ENCODE measurements at places on chromosomes 13 and 19.

GRCh38 chr19:52646571-52647217 is 8.5 kb upstream of the ZNF83 start:
- no peak for DNase-seq

GRCh38 chr19:34365463-34366401 is 736 bp downstream of the GPI start:
- DNase-seq = peak; percentile 64

DNA sequence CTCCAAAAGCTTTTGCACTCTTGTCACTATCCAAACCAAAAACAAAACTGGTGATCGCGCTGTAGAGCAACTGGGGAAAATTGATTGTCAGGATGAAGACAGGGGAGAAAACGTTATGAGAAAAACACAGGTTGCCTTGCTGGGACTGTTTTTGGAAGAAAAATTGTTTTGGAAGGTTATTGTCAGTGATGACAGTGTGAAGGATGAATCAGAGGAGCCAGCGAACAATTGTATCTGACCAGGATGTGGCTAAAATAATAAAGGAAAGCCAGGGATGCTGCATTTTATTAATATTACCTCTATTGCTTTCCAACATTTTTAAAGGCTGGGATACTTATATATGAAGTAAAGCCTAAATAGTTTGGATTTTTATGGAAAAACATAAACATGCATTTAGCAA is 334.0 kb downstream of the SPRY2 start:
- DNase-seq = no peak

DNA sequence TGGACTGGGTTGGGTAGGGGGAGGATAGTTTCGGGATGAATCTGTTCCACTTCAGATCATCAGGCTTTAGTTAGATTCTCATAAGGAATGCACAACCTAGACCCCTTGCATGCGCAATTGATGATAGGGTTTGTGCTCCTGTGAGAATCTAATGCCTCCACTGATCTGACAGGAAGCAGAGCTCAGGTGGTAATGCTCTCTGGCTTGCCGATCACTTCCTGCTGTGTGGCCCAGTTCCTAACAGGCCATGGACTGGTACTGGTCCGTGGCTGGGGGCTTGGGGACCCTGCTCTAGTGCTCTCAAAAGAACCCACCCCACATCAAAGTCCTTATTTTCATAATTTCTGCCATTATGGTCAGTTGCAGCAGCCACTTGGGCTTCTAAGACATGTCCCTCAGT is 30.1 kb downstream of the DNAJC3 start:
- DNase-seq = no peak
